Endothelial cell of umbilical vein (primary cell): ENCODE measurements at places on chromosomes 4 and X. TPM values are rescaled to one million over a fixed set of nuclear protein-coding genes. Genes with fewer than 3 reads are reported as not detected.

DNA sequence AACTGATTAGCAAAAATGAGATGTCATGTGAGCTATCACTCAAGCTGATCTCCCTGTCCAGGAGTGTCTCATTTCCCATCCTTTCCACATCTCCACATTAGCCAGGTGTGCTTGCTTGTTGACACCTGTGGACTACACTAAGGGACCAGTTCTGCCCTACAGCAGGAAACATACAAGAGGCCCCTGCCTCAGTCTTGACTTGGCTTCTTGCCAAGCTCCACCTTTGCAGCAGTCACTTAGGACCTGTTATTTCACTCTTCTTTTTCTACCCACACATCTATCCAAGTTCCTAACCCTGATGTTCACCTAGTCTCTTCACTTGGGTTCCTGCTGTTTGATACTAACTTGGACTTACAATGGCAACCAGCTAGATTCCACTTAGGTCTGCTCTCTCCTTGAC is 13.2 kb downstream of the FRMD7 start:
- no peaks in the 10 kb centered on the region for H3K27me3 ChIP-seq
- no peak overlapping the region for H3K4me3 ChIP-seq
- no peak for DNase-seq
- no peak overlapping the region for H3K27ac ChIP-seq

DNA sequence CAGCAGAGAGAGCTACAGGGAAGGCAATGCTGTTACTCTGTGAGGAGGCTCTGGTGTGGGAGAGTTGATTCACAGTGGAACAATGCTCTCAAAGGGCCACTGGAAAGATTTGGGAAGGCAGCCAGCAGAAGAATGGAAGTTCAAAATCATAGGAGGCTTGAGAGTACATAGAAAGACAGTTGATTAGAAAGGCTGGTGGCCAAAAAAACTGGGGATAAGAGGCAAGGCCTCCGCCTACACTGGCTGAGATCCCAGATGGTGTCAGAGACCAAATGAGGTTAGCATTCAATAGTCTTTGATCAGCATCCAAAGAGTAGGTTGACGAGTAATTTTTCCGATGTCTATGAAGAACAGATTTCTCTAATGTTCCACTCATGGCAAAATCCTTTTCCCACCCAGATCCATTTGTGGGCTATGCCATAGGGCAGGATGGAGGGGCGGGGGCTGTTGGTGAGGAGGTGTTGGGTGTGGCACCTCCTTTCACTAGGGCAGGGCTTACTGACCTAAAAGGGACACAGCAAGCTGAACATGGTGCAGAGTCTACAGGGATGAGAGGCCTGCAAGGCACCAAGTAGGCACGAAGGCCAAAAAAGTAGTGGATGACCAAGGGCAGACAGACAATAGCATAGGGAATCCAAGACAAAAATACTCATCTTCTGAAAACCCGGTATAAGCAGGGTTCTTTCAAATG is 15.1 kb downstream of the TEC start:
- no peak overlapping the region for H3K27ac ChIP-seq
- H3K27me3 ChIP-seq = no peaks in the 10 kb centered on the region
- no peaks in the 10 kb centered on the region for H3K36me3 ChIP-seq
- H3K4me3 ChIP-seq = no peak overlapping the region

GRCh38 chr4:8188743-8189550 is 10.1 kb upstream of the SH3TC1 start:
- no peaks in the 10 kb centered on the region for H3K36me3 ChIP-seq
- no peak overlapping the region for H3K4me3 ChIP-seq

DNA sequence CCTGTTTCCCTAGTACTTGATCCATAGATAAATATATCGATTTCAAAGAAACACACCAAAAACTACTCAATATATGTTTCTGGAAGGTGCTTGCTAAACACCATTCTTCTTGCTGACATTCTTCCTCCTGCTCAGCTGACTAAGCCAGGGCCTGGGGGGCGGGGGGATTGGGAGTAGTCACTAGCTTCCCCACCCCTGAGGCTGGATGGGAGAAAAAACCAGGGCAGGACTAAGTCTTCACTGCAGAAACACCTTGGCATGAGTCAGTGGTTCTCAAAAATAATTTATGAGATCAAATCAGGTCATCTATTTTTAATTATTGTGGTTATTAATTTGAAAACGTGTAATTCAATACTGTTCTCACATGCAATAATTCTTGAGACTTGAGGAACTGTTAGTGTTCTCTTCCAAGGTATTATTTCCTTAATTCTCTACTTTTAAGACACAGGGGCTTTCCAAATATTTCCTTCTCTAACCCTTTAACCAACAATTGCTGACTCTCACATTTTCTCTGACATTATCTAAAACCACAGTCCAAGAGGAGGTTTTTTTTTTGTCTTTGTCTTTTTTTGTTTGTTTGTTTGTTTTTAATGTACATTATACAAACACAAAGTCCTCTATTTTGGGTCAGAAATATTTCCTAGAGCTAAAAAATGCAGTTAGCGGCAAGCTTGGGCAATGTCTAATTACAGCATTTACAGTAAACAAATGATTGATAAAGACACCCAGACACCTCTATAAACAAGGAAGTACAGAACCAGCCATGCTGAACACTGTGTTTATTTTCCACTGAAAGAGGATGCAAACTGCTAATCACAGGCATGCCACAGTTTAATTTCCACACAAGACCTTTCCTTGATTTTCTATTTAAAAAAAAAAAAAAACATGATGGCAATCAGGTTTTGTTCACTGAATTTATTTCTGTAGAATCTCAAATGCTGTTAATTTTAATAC is 120.3 kb upstream of the USP9X start:
- H3K27ac ChIP-seq = no peak overlapping the region
- H3K4me1 ChIP-seq = no peaks in the 10 kb centered on the region
- no peaks in the 10 kb centered on the region for H3K27me3 ChIP-seq
- H3K4me3 ChIP-seq = no peak overlapping the region
- H3K36me3 ChIP-seq = no peaks in the 10 kb centered on the region
- DNase-seq = no peak

Gene USP17L25
- total RNA-seq = not detected in 2 replicates

- no peak overlapping the region for H3K4me3 ChIP-seq
- H3K27me3 ChIP-seq = no peaks in the 10 kb centered on the region
- H3K27ac ChIP-seq = no peak overlapping the region
- DNase-seq = no peak
These were observed 595.1 kb downstream of the RAB28 start for GRCh38 chr4:12889054-12889453.

DNA sequence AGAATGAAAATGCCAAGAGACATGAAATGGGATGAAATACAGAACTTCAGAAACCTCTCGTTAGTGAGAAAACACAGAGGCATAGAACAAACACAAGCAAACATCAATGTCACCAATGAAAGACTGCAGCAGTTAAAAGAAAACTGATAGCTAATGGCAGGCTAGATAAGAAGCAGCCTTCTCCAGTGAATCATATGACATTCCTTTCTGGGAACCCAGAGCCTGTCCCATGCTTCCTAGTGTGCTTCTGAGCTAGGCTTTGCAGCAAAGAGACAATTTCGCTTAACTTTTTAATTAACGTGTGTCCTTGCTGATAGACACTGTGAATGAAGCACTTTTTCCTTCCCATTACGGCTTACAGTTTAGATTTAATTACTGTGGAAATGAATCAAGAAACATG is 444.6 kb downstream of the IL15 start:
- H3K27ac ChIP-seq = no peak overlapping the region
- H3K4me1 ChIP-seq = peaks cover 4% of the 10 kb centered on the region
- H3K36me3 ChIP-seq = no peaks in the 10 kb centered on the region
- no peaks in the 10 kb centered on the region for H3K27me3 ChIP-seq

Gene ATG4A
- total RNA-seq = 27.7 and 28.7 TPM in 2 replicates

DNA sequence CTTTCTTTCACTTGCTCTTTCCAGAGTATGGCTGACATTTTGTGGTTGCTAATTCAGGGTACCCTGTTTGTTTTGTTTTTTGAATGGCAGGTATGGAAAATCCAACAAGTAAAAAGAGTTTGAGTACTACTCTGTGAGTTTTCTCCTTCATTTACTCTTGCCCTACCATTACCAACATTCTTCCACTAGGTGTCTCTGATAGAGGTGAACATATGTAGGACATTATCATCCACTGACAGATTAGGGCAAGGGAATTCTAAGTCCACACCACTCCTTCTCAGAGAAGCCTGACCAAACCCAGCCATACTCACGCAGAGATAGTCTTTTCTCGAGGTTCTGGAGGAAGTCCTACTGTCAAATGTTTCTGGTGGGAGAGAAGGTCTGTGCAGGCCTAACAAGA is 36.7 kb upstream of the HDAC8 start:
- H3K4me1 ChIP-seq = no peaks in the 10 kb centered on the region
- H3K27ac ChIP-seq = no peak overlapping the region
- no peaks in the 10 kb centered on the region for H3K27me3 ChIP-seq

DNA sequence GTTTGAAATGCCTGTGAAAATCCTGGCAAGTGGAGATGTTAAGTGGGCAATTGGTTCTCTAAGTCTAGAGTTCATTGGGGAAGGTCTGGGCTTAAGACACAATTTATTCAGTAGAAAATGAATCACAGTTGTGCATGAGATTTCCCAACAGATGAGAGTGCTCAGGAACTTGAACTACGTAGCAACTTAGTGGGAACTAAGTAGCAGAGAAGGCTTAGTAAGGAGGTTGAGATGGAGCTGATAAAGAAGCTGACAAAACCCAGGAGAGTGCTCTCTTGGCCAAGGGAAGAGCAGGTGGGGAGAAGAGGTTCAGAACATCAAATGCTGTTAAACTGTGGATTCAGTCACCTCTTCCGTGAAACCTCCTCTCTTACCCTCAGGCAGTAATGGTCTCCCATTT is 33.0 kb downstream of the AFF1 start:
- no peaks in the 10 kb centered on the region for H3K36me3 ChIP-seq
- peaks cover 45% of the 10 kb centered on the region for H3K4me1 ChIP-seq
- DNase-seq = no peak
- no peaks in the 10 kb centered on the region for H3K27me3 ChIP-seq
- H3K4me3 ChIP-seq = no peak overlapping the region

- no peaks in the 10 kb centered on the region for H3K36me3 ChIP-seq
- H3K27me3 ChIP-seq = no peaks in the 10 kb centered on the region
- no peak for DNase-seq
- no peak overlapping the region for H3K4me3 ChIP-seq
- H3K27ac ChIP-seq = no peak overlapping the region
These were observed 6.7 kb upstream of the ZNF41 start for GRCh38 chrX:47489507-47490275.

GRCh38 chr4:73258436-73258685 is 237 bp downstream of the ANKRD17 start:
- no peak for DNase-seq
- H3K36me3 ChIP-seq = no peaks in the 10 kb centered on the region
- H3K4me1 ChIP-seq = peaks cover 19% of the 10 kb centered on the region

Gene MAGEE2
- total RNA-seq = not detected in 2 replicates

DNA sequence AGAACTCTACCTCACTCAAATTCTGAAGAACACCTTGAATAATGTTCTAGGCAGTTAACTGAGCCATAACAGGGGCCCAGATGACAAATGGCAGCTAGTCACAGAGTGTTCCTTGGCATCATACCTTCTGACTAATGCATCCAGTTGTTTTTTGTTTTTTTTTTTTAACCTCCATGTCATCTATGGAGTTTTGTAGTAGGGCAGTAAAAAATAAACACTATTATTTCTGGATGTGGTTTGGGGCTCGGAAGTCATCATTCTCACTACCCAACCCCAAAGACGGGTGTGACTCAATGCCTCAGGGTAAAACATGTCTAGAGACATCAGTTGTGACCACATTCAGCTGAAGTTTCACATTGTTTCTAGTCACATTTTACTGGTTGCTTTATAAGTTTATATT is 31.2 kb upstream of the MCF2 start:
- peak overlapping the region; percentile 63 for H3K27ac ChIP-seq
- no peaks in the 10 kb centered on the region for H3K27me3 ChIP-seq
- no peak overlapping the region for H3K4me3 ChIP-seq
- no peaks in the 10 kb centered on the region for H3K36me3 ChIP-seq
- peak; percentile 44 for DNase-seq
- peaks cover 20% of the 10 kb centered on the region for H3K4me1 ChIP-seq

- H3K4me3 ChIP-seq = no peak overlapping the region
These were observed 513.9 kb downstream of the ARAP2 start for GRCh38 chr4:35730414-35730813.

- H3K4me3 ChIP-seq = no peak overlapping the region
- no peak overlapping the region for H3K27ac ChIP-seq
- no peaks in the 10 kb centered on the region for H3K27me3 ChIP-seq
- no peaks in the 10 kb centered on the region for H3K36me3 ChIP-seq
- DNase-seq = no peak
- H3K4me1 ChIP-seq = no peaks in the 10 kb centered on the region
These were observed 95.4 kb downstream of the MBNL3 start for GRCh38 chrX:132393485-132393884.

- no peaks in the 10 kb centered on the region for H3K27me3 ChIP-seq
- no peak overlapping the region for H3K4me3 ChIP-seq
- H3K4me1 ChIP-seq = no peaks in the 10 kb centered on the region
- H3K36me3 ChIP-seq = no peaks in the 10 kb centered on the region
- no peak for DNase-seq
- no peak overlapping the region for H3K27ac ChIP-seq
These were observed 90.9 kb downstream of the EFNB1 start for GRCh38 chrX:68919707-68920106.

Gene ANK2
- not detected in 2 replicates for total RNA-seq

Gene KIT
- 29.3 and 39.7 TPM in 2 replicates for total RNA-seq

GRCh38 chrX:46703980-46704379 is 54.9 kb downstream of the SLC9A7 start:
- no peaks in the 10 kb centered on the region for H3K27me3 ChIP-seq
- no peak overlapping the region for H3K4me3 ChIP-seq
- no peak for DNase-seq
- no peak overlapping the region for H3K27ac ChIP-seq
- no peaks in the 10 kb centered on the region for H3K36me3 ChIP-seq

DNA sequence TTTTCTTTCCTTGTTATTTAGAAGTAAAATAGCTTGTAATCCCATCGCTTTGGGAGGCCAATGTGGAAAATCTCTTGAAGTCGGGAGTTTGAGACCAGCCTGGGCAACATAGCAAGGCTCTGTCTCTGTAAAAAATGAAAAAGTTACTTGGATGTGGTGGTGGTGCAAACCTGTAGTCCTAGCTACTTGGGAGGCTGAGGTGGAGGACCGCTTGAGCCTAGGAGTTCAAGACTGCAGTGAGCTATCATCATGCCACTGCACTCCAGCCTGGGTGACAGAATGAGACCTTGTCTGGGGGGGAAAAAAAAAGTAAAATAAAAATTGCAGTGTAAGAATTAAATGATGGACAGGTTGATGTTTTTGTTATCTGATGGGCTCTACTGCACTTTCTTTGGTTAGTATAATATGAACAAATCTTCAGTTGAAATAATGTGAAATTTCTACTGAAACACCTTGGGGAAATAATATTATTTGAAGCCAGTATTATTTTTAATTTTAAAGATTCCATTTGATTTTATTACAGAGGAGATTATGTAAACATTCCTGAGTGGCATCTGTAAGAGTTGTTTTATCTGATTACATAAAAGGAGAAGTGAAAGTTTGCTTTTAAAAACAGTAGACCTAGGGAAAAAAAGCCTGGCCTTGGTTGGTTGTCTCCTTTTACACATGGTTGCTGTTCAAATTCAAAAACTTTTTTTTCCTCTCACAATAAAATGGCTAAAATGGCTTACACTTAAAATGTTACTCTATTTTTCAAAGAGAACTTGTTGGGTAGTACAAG is 10.5 kb upstream of the NDUFC1 start:
- no peak overlapping the region for H3K27ac ChIP-seq
- no peaks in the 10 kb centered on the region for H3K36me3 ChIP-seq
- DNase-seq = no peak
- no peaks in the 10 kb centered on the region for H3K4me1 ChIP-seq
- no peaks in the 10 kb centered on the region for H3K27me3 ChIP-seq
- H3K4me3 ChIP-seq = no peak overlapping the region

- no peak overlapping the region for H3K27ac ChIP-seq
- no peaks in the 10 kb centered on the region for H3K27me3 ChIP-seq
- no peak overlapping the region for H3K4me3 ChIP-seq
- no peaks in the 10 kb centered on the region for H3K4me1 ChIP-seq
These were observed 543.9 kb upstream of the MAGEB2 start for GRCh38 chrX:29671421-29671820.
